ENCODE measurements at places on chromosomes 6 and 20.

GRCh38 chr6:136753624-136754023 is 38.7 kb downstream of the MAP3K5 start:
- no peak for DNase-seq

- no peak for DNase-seq
Measured at GRCh38 chr6:72968704-72969103, 256.6 kb downstream of the KHDC1L start.

GRCh38 chr6:43910638-43911353 is 140.8 kb downstream of the VEGFA start:
- DNase-seq: no peak

- no peak for DNase-seq
Measured at GRCh38 chr6:21151119-21151518, 442.4 kb upstream of the SOX4 start.
